ENCODE measurements at places on chromosomes 2 and 18.

GRCh38 chr2:48017136-48017535 lies 110.8 kb upstream of the FBXO11 start:
- no peak for DNase-seq

DNA sequence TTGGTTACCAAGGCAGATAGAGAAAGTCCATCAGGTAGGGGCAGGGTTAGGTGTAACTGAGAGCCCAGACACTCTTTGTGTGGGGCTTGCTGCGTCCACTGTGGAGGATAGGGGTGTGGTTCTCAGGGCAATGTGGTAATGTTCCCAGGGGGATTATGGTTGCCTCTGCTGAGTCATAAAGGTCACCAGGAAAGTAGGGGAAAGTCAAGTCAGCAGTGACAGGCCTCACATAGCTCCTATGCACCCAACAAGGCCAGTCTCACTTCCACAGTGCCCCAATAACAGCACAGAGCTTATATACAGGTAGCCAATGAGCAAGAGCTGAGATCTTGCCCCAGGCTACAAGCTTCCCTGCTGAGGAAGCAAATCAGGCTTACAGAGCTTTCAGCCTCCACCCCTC lies 1438.0 kb upstream of the ZEB2 start:
- DNase-seq, result no peak

DNA sequence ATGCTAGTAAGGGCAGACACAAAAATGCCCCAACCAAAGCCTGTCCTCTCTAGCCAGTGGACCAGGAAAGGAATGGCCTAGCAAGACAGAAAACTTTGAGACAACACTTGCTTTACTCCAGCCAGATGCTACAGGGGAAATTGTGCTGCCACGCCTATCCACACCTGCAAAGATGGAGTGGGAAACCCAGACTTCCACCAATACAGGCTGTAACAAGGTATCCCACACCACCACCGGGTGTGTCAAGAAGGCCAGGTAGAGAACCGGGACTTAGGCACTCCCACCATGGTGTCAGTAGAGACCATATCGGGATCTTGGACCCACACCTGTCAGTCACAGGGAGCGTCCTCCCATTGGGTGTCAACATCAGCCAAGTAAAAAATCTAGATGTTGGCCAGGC lies 16.2 kb upstream of the ESPNL start:
- no peak for DNase-seq

- DNase-seq, result no peak
Measured at GRCh38 chr2:191526091-191526490, 151.8 kb upstream of the NABP1 start.

- DNase-seq, result peak; percentile 33
Measured at GRCh38 chr2:241844066-241844728, 14.5 kb downstream of the PDCD1 start.

DNA sequence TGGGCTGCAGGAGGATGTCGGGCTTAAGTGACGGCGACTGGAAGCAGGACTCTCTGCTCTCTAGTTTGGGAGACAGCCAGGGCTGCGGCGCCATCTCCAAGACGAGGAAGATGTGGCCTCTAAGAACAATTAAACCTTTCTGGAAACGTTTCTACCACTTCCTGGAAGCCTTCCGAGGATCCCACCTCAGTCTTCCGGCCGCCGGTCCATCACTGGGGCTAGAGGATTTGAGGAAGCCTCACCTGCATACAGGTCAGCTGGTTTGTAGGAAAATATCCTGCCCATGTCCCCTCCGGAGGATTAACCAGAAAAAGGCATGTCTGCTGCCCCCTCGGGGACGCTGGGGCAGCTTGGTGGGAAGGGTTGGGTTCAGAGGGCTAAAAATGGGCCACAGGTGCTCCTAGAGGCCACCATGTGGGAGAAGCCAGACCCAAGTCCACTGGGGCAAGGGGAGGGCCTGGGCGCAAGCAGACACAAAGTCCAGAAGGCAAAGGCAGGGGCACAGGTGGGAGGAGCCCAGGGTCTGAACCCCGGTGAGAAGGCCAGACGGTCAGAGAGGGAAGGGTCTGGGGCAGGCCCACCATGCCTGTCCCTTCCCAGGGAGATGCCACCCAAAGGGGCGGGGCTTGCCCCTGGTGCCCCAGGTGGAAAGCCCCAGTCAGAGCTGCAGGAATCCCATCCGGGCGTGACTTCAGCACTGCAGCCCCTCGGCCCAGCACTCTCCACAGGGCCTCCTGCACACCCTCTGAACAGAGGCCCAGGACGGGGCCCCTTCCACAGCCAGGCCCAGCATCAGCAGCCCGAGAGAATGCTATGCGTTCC lies 82.2 kb upstream of the ID2 start:
- no peak for DNase-seq

GRCh38 chr18:76407681-76408080 lies 87.4 kb downstream of the ZNF516 start:
- DNase-seq, result no peak

GRCh38 chr2:227565080-227565479 lies 33.6 kb upstream of the SCYGR2 start:
- DNase-seq, result no peak

GRCh38 chr18:76368271-76368670 lies 126.8 kb downstream of the ZNF516 start:
- no peak for DNase-seq

DNA sequence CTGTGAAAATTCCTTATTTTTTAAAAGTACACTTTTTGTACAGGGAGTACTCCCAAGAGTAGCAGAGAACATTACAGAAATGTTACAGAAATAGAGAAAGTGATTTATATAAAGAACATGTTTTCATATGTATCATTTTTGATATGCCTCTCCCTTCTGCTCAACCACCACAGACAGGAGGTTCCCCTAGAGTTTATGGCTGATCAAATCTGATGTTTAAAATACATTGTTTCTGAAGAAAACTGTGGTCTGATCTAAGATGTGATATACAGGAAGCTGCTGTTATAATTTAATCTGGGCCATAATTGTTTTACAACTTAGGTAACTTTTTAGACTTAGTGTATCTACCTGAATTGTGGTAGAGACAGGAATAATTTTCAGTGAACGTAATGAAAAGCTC lies 37.0 kb downstream of the STAT4 start:
- DNase-seq, result no peak

DNA sequence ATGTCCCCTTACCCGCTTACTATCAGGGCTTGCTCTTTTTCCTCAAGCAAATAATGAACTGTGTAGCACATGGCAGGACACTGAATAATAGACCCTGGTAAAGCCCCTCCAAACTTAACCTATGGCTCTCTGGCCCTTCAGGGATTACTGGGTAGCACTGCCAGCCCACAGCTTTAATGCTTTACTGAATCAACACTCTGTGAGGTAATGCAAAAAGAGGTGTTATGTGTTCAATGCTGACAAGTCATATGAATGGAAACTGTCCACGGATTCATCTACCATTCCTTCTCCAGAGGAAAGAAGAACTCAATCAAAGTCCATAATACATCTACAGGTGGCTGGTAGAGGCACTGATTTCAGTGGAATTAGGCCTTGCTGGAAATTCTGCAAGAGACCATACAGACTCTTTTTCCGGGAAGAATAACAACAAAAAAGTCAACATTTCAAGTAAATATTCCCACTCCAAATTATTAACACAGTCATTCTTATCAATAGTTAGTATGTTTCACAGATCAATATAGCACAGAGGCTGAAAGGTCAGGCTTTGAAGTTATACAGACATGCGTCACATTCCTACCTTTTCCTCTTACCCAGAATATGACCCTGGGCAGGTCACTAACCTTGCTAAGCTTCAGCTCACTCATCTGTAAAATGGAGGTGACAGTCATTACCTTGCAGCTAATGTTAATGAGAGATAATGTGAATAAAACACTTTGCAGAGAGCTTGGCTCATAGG lies 13.8 kb upstream of the MYOM1 start:
- no peak for DNase-seq

DNA sequence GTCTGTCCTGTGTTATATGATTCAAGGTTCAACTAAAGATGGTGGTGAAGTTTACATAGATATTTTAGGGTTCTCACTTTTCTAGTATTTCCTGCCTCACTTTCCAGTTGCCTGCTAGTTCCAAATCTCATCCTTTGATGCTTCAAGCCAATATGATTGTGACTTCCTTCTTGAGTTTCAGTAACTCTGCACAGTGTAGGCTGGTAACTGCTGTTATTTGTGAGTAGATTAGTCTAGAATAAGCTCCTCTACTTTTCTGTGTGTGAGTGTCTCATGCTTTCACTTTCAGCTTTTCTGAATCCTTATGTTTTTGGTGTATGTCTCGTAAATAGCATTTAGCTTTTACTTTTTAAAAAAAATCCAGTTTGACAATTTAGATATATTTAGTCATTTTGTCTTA lies 42.6 kb downstream of the GALNT1 start:
- DNase-seq, result no peak

GRCh38 chr2:1636791-1637415 lies 107.4 kb downstream of the PXDN start:
- no peak for DNase-seq

- DNase-seq, result no peak
Measured at GRCh38 chr2:239329284-239329971, 71.4 kb downstream of the HDAC4 start.

GRCh38 chr2:3427272-3427671 lies 47.8 kb downstream of the TRAPPC12 start:
- DNase-seq, result no peak

DNA sequence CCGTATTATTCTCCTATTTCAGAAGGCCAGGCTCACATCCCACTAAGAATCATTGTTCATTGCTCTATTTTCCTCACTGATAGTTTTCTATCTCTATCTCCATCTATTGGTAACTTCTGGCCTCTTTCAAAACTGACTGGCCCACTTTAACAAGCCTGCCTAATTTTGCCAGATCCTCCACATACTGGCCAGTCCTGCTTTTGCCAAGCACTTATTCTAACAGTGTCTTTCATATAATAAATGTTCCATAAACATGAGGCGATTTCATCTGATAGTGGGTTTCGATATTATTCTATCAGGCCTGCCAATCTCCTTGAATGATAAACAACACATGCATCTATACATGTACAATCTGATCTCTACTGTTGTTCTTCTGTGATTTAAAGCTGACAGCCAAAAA lies 125.9 kb upstream of the KCNH7 start:
- no peak for DNase-seq

- peak; percentile 40 for DNase-seq
Measured at GRCh38 chr18:34977838-34978532, 63.2 kb upstream of the MAPRE2 start.

DNA sequence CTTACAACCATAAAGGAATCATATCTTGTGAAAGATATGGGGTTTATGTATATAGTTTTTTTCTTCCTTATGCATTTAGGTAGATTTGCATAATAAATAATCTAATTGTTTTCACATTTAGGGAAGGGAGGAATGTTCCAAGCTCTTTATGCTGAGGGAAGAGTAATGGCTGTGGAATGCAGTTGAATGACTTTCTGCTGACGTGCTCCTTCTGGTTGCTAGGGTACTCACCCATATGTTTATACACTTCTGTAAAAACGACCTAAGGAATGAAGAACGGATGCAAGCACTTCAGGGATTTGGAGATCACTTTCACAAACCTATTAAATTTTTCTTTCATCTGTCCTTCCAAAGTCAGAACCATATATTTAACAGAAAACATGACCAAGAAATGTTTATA lies 29.2 kb upstream of the PPP4R1 start:
- no peak for DNase-seq

- no peak for DNase-seq
Measured at GRCh38 chr2:2621855-2622254, 290.8 kb upstream of the MYT1L start.
